ENCODE measurements at places on chromosomes 12 and 14.

- DNase-seq = no peak
These were observed 61.0 kb downstream of the HECTD4 start for GRCh38 chr12:112321245-112321644.

- no peak for DNase-seq
These were observed 26.5 kb downstream of the TCTN1 start for GRCh38 chr12:110640275-110641025.

DNA sequence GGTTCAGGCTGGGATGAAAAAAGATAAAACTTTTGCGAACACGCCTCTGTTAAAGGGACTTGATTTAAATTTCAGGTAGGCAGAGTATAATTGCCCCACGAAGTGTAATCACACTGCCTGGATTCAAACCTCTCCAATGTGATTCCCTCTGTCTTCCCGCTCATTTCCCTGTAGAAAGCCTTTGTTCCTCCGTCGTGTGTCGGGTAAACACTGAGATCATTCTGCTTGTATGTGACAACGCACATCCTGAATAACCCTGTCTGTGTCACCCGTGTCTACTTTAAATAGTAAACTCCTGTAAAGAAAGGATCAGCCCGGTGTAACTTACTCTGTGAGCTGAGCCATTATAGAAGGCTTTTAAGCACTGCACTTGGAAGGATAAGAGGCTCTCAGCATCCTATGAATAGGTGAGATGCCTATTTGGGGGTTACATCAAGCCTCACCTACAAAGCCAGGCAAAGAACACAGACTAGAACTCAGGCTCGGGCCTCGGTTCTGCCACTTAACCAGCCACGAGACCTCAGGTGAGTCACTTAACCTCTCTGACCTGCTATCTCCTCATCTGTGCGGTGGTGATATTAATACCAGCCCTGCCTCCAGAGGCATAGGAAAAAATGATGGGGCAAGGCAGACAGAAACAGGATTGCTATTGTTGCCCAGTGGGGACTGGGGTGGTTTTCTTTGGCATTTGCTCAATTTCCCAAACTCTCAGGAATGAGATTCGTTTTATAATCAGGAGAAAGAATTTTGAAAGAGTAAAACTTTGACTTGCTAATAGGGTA lies 74.2 kb downstream of the RBM19 start:
- no peak for DNase-seq

GRCh38 chr12:71703206-71703605 lies 17.3 kb downstream of the TMEM19 start:
- DNase-seq = no peak

- no peak for DNase-seq
These were observed 71.6 kb downstream of the OTOGL start for GRCh38 chr12:80170915-80171314.

GRCh38 chr12:52796839-52797528 lies 1.1 kb upstream of the KRT3 start:
- DNase-seq = no peak

DNA sequence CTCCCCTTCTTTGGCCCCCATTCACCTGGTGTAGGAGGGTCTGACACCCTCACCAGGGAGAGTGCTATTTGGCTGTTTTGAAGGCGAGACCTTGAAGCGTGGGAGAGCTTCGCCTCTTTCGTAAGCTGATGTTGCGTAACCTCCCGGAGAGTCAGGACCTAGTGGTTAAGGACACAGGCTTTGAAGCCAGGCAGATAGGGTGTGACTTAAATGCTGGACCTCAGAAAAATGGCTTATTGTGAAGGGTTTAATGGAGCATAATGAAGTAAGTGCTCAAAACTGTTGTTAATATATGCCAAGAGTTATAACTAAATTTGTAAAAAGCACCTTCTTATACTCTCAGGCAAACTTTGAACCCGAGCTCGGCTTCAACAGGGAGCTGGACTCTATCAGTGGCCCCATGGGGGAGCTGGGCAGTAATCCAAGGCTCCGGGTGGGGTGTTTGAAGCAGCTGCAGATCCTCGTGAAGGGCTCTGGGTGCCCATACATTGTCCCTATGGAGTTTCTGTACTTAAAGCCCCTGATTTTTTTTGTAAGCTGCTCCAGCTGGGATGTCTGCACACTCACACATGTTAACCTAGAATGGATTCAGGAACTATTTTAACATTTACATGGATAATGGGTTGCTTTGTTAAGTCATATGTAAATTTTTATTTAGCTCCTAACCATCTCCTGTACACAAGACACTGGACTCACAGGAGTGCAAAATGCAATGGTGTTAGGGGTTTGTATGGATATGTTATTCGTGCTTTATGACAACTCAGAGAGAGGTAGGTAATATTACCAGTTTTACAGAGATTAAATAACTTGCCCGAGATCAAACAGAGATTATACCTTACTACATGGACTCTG lies 26.0 kb downstream of the PPFIBP1 start:
- DNase-seq = no peak

- no peak for DNase-seq
These were observed 17.1 kb downstream of the GMFB start for GRCh38 chr14:54471641-54472040.

DNA sequence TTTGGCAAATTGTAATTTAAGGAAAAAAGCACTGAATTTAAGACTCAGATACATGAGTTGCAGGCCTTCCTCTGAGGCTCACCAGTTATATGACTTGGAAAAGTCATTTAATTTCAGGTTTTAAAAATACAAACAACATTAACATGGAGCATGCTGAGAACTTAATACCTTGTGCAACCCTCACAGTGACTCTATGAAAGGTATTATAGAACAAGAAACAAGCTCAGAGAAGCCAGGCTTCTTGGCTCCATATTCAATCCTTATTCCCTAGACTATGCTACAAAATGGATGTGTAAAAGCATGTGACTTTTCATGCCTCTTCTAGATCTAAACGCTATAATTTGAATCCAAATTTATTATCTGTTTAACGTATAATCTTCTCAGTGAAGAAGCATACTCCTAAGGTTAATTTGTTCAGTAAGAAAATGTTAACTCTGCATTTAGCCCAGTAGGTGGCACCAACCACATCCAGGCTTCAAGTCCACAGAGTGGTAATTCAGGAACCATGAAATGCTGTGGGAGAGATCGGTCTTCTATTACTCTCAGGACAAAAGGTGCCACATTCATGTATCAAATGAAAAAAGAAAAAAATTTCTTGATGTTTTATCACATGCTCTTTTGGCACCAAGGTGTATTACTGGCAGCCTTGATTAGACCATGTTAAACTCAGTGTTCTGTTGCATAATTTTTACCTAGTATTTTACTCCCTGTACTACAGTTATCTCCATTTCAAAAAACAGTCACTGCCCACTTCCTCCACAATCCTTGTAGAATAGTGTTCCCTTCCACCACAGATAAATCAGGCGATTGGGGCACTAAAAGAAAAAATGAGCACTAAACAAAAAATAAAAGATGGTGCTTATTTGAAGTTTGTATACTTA lies 9.3 kb downstream of the CCDC196 start:
- DNase-seq = no peak

GRCh38 chr14:62691647-62692489 lies 353.4 kb downstream of the KCNH5 start:
- no peak for DNase-seq

- DNase-seq = no peak
These were observed 4.8 kb downstream of the MYH7 start for GRCh38 chr14:23430723-23431085.

DNA sequence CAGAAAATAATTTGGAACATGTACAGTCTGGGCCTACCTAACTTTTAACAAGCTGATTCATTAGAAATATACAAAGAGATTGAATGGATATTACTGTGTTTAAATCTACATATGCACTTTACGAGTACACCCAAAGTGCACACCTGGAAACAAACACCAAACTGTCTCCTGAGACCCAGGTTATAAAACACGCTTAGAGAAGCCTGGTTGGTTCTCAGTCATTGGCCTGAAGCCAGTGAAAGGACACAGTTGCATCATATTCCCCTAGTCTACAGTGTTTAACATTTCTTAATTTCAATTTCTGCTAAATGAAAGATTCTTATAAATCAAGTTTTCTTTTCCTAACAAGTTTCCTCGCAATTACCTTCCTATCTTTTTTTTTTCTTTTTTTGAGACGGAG lies 209.5 kb downstream of the FBXL14 start:
- DNase-seq = no peak

DNA sequence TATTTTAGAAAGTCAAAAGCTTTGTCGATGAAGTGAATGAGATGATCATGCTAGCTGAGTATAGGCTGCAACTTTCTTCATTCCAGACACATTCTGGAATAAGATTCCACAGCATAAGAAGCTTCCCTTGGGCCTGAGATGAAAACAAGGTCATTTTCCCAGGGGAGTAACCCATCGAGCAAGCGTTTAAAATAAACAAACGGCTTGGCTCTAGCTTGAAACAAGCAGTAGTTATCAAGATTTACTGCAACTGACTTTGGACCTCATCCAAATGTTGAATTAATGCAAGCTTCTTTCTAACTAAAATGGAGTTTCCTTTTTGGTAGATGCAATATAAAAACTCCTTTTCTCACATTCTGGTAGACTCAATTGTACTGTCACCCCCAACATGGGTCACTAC lies 23.0 kb downstream of the KCNJ8 start:
- DNase-seq = no peak

DNA sequence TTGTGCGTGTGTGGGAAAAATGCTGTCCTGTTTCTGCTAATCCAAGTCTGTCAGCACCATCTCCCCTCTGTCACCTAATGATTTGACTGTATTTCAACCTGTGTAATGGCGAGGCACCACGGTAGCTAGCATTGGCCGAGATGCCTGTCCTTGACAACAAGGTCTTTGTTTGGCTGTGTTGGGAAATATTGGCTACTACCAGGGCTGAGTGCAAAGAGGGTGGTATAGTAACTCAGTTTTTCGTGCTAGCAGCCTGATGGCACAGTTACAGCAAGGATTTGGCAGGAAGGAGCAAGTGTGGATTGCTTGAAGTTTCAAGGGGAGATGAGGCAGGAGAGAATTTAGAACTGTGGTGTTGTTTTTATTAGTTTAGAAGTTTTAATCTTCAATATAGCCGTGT lies 440.3 kb upstream of the RGS6 start:
- no peak for DNase-seq

DNA sequence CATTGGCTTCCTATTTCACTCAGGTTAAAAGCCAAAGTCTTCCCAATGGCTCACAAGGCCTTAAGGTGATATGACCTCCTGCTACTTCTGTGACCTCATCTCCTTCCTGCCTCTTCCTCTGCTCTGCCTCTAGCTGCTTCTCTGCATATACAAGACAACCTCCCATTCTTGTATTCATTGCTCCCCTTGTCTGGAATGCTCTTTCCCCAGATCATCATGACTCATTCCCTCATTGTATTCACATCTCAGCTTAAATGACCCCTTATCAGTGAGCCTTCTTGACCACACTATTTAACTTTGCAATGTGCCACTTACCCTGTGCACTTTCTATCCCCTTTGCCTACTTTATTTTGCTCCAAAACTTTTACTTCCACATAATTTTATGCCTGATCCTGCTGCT lies 90.2 kb downstream of the PPP1R12A start:
- no peak for DNase-seq

DNA sequence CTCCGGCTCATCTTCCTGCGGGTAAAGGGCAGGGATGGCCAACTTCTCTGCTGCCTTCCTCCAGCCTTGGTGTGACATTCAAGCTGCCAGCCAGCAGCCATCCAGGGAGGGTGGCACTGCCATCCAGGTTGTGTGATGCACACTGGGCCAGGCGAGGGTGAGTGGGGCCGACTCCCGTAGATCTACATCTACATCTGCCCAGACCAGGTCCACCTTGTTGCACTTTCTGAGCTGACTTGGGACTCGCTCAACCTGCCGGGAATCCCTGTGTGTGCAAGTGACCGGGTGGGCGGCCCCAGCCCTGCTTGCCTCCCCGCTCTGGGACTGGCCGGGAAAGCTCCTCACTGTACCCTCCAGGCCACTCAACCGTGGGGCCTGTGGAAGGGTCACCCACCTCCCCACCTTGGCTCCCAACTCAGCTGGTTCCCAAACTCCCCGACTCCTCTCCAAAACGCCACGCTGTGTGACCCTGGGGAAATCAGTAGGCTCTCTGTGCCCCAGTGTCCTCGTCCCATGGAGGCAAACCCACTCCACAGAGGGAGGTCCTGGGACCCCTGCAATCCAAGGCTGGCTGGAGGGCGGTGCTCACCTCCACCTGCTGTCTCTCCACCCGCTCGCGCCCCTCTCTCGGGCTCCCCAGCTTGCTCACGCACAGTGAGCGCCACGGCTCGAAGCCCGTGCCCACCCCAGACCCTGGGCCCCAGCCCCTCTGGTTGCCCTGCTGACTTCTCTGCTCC lies 14.7 kb downstream of the JAG2 start:
- DNase-seq = no peak

GRCh38 chr12:19428246-19428645 lies 11.0 kb upstream of the AEBP2 start:
- DNase-seq = no peak

GRCh38 chr14:91884664-91885063 lies 17.3 kb upstream of the TC2N start:
- no peak for DNase-seq

DNA sequence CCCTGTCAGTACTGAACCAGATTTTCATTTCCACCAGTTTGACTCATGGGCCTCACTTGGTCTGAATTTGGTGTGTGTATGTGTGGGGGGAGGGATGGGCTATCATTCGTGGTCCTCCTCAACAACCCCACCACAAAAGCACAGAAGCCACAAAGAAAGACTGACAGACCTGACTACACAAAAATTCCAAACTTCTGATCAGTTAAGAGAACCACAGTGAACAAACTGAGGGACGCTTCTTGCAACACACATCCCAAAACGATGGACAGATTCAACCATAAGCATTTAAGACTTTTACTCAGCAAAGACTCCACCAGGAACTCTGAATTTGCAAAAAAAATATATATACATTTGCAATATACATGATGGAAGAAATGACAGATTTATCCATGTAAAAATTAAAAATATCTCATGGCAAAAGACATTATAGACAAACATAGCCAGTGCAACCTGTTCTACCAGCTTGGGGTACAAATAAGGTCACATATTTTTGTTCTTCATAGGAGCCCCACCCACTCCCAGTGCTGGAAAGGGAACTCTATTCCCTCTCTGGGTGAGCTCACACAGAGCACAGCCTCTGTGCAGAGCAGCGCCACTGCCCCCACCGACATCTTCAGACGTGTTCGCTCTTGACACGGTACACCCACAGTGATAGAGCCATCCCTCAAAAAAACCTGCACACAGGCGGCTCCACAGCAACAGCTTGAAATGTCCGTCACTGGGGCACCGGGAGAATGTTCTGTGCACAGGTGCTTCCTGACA lies 49.7 kb downstream of the JAG2 start:
- DNase-seq = no peak

- DNase-seq = no peak
These were observed 1029.2 kb upstream of the SEL1L start for GRCh38 chr14:82562881-82563280.

DNA sequence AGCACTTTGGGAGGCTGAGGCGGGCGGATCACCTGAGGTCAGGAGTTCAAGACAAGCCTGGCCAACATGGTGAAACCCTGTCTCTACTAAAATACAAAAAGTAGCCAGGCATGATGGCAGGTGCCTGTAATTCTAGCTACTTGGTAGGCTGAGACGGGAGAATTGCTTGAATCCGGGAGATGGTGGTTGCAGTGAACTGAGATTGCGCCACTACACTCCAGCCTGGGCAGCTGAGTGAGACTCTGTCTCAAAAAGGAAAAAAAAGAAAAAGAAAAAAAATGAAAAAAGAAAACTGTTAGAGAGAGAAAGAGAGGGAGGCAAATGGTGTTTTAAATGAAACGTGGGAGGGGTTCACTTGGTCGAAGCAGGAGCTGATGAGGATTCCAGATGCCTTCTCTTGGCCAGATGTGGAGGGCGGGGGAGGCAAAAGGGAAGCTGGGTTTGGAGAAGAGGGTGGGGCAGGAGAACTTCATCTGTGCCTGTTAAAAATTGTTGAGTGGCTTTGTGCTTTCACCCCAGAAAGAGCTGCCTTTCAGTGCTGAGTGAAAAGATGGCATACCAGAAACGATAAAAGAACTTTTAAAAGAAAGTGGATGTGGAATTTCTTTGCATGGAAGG lies 1.1 kb downstream of the EMP1 start:
- DNase-seq = no peak

Measured in activated CD8-positive, alpha-beta memory T cell treated with anti-CD3 and anti-CD28 coated beads for 48 hours (primary cell).